ENCODE measurements at places on chromosomes 1 and 21. TPM values are rescaled to one million over a fixed set of nuclear protein-coding genes. Genes with fewer than 3 reads are reported as not detected.

- DNase-seq = no peak
Observed at GRCh38 chr1:32897082-32898049, 3.8 kb downstream of the TMEM54 start.

DNA sequence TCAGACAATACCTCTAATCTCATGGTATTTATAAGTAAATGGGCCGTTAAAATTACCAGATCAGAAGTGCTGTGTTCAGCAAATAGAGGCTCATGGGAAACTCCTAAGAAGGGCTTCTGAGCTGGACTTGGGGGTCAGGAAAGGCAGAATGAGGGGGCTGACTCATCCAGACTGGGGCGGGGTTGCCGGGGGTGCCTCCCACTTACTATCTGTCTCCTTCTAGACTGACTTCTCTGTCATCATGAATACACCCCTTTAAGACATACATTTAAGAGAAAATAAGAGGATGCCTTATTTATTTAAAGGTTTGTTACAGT lies 96.0 kb upstream of the ERRFI1 start:
- no peak for DNase-seq

SFN gene
- total RNA-seq = 0.13 TPM

PROX1 gene
- 56.4 TPM for total RNA-seq

GNAT2 gene
- total RNA-seq = 0.13 TPM

GBP7 gene
- total RNA-seq = not detected

FCRL3 gene
- not detected for total RNA-seq
